ENCODE measurements at places on chromosomes 2 and 18.

GRCh38 chr2:207394812-207395534 is 134.8 kb upstream of the CREB1 start:
- no peak for DNase-seq

DNA sequence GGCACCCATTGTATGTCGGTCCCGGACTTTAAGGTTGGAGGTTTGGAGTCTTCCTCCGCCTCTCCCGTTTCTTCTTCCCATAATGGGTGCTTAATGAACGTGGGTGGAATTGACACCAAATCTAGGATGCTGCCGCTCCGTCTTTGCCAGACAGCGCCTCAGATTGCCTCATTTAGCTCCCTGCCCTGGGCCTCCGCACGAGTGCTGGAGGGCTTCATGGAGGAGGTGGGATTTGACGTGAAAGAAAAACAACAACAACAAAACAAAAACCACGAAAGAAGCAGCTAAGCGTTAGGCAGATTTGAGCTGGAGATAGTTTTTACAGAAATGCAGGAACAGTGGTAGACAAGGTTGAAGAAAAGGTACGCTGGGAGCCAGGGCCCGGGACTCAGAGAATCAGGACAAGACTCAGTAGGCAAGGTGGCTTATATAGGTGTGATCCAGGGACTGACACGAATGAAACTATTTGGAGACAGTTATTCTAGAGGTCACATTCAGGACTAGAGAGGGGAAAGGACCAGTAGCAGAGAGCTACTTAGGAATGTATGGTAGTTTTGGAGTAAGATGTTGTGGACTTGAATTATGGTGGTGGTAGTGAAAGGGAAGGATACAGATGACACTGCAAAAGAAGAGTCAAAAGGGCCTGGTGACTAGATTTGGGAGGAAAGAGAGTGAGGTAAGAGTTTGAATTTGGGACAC is 605 bp downstream of the ZNF2 start:
- no peak for DNase-seq

DNA sequence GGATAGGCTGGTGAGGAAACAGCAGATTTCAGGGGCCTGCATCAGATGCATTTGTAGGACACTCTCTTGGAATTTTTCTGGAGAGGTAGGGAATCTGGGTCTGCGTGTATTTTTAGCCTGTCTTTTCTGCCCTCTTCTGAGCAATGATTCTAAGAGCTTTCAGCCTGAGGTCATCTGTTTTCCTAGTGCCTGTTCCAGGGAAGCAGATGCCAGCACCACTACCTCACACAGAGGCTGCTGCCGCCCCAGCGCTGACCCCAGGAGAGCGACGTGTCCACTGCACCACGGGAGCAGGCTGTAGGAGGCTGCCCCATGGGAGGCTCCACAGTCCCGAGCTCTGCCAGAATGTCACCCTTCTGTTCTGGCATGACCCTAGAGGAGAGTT is 316.5 kb downstream of the CYP26B1 start:
- DNase-seq: peak; percentile 72

GRCh38 chr2:175804122-175804521 is 197.9 kb downstream of the LNPK start:
- no peak for DNase-seq

GRCh38 chr2:178482437-178482836 is 2.2 kb downstream of the PLEKHA3 start:
- no peak for DNase-seq

GRCh38 chr2:76599732-76600368 is 889.1 kb upstream of the GCFC2 start:
- DNase-seq: peak; percentile 66

- no peak for DNase-seq
These were observed 14.1 kb downstream of the SLC66A3 start for GRCh38 chr2:11169333-11169732.

DNA sequence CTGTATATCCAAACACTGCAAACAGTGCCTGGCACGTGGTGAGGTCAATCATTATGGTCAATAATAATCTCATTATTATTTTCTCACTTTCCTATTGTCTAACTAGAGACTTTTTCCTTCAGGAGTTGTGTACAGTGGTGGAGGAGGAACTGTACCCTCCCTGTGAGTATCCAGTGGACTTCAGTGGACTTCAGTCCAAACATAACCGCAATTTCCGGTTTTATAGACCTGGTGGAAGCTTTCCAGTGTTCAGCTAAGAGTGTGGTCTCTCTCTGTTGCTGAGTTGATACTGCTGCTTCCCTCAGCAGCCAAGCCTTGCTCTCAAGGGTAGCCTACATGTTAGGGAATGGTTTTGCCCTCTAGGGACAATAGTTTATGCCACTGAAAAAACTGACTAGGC is 447.1 kb downstream of the TMEM182 start:
- DNase-seq: no peak

DNA sequence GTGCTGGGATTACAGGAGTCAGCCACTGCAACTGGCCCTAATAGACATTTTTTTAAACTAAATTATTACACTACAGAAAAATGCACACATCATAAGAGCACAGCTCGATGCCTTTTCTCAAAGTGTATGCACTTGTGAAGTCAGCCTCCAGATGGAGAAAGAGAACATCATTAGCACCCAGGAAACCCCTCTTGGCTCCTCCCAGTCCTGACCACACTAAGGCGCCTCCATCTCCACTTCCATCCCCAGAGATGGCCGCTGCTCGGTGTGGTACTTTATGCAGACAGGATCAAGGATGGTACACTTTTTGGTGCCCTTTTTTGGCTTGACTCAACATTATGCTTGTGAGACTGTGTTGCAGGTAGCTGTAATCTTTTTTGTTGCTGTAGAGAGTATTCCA is 34.8 kb downstream of the RRM2 start:
- no peak for DNase-seq

- no peak for DNase-seq
These were observed 99.8 kb upstream of the KCNH7 start for GRCh38 chr2:162938387-162938786.

DNA sequence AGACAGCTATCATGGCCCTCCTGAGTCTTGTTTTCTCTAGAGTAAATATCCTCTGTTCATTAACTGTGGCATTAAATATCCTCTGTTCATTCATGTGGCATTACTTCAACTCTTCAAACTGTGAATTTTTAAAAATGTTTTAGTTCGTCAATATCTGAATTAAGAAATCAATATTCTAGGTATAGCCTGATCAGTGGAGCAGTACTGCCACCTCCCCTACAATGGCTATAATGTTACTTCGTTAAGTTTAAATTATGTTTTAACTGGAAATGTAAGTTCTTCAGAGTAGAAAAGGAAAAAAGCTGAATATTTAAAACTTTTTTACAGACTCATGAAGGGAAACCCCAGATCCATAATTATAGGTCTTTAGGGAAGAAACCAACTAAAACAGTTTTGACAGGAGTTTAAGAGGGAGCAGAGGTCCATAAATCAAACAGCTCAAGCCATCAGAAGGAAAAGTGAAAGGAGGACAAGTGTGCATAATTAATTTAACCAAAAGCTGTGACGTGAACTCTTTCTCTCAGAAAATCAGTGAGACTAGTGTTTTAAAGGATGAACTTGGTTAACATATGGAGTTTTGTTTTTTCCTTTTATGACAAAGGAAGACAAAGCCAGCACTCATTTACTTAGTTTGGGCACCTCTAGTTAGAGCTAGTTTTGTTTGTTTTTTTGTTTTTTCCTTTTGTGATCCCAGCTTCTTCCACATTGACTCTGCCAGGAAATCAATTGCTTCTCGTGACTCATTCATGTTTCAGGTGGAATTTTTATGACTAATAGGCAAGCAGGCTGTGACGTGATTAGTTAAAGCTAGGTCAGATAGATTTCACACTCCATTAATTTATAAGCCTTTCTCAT is 44.9 kb downstream of the RBBP8 start:
- no peak for DNase-seq

- DNase-seq: no peak
These were observed 444.5 kb downstream of the CMPK2 start for GRCh38 chr2:6421138-6421730.

- no peak for DNase-seq
These were observed 164.2 kb downstream of the THSD7B start for GRCh38 chr2:136929531-136929930.

DNA sequence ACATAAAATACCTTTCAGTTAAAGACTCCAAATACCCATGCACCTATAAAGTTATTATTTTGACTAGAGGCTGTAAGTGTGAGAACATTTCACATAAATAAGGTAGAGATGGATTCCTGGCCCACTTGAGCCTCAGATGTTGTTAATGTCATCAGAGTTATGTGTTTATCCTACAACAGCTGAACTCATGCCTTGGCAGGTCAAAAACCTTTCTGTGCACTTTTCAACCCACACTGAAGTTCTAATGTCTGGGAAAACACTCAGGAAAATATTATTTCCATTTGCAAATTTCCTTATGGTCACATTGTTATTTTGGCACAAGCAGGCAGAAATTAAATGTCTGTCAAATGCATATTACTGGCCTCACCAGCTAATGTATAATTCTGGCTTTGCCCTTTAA is 209.2 kb downstream of the LNPK start:
- DNase-seq: no peak

DNA sequence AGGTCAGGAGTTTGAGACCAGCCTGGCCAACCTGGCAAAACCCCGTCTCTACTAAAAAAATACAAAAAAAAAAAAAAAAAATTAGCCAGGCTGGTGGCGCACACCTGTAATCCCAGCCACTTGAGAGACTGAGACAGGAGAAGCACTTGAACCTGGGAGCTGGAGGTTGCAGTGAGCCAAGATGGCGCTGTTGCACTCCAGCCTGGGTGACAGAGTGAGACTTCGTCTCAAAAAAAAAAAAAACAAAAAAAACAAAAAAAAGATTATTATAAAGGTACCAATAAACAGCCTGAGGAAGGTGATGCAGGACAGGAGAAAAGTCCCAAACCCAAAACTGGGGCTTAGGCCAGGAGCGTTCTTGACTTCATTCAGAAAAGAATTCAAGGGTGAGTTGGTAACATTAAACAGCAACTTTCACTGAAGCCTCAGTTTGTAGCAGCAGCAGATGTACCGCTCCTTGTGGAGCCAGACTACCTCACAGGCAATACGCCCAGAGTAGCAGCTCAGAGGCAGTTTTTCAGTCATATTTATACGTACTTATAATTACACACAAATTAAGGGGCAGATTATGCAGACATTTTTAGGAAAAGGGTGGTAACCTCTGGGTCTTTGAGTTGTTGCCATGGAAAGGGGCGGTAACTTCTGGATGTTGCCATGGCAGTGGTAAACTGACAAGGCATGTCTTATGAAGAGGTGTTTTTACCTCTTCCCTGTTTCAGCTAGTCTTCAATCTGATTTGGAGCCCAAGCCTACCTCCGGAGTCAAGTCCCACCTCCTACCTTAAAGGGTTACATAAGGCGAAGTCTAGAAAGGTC is 1596.6 kb upstream of the CELF4 start:
- no peak for DNase-seq

DNA sequence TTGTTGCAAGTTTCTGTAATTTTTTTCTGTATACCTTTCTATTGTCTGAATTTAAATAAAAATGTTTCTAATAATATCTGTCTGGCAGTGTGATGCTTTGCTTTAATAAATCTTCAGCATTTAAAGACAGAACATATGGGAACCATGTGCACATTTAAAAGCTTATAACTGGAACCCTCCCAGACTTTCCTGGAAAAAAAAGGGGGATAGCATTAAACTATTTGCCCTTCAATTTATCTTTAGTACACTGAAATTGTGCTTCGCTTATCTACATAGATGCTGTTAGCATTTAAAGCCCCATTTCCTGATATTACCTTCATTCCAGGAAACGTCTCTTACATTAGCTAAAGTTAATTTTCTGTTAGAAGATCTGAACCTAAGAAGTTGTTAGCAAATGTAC is 64.6 kb downstream of the ZC3H6 start:
- no peak for DNase-seq

- DNase-seq: no peak
These were observed 14.0 kb upstream of the CNDP1 start for GRCh38 chr18:74520096-74520833.

GRCh38 chr2:242011167-242011513 is 141.6 kb downstream of the RTP5 start:
- no peak for DNase-seq

DNA sequence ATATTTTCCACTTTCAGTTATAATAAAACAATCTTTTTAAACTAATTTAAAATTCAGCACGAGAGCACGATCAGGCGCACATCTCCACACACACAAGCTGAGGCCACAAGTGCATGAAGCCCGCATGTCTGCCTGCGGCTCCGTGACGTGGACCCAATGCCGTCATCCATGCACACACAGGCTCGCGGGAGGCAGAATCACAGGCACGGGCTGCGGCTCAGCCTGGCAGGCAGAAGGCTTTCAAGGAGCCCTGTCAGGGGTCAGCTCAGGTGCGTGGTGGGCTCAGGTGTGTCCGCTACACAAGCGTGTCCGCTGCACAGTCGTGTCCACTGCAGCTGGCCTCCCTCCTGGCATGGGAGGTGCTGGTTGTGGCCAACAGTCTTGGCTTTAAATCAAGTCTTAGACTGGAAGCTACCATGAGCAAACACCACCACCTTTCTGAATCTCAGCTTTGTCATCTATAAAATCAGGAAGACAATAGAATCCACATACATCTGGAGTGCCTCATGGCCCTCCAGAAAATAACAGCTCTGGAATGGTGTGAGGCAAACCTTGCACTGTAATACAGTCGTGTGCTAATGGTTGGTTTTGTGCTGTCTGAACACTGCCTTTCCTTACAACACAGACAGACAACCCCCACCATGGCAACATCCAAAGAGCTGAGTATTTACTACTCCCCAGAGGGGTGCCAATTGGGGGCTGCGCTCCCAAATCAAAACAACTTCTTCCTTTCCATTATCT is 210.1 kb downstream of the NDUFA10 start:
- DNase-seq: peak; percentile 74

DNA sequence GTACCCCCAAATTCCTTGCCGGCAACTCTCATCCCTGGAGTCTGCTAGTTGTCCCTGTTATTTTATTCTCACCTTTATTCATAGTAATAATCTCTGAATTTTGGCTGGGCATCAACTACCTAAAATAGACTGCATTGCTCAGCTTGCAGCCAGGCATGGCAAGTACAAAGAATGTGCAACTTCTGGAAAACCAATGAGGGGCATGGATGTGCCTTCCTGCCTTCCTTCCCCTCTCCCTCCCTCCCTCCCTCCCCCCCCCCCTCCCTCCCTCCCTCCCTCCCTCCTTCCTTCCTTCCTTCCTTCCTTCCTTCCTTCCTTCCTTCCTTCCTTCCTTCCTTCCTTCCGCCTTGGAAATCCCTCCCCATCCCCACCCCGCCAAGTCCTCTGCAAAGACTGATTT is 162.8 kb downstream of the CCDC148 start:
- DNase-seq: no peak

GRCh38 chr2:1314254-1314653 is 99.0 kb upstream of the TPO start:
- no peak for DNase-seq

- DNase-seq: no peak
These were observed 6.0 kb downstream of the MC2R start for GRCh38 chr18:13909141-13909940.

GRCh38 chr2:192286093-192286701 is 91.5 kb upstream of the TMEFF2 start:
- DNase-seq: no peak

- DNase-seq: no peak
These were observed 210.4 kb downstream of the SOCS6 start for GRCh38 chr18:70499218-70499691.

GRCh38 chr2:126660971-126661370 is 5.0 kb downstream of the GYPC start:
- no peak for DNase-seq

GRCh38 chr2:75055820-75056675 is 97.6 kb downstream of the POLE4 start:
- DNase-seq: no peak

Measured in right forelimb (tissue), 1 donor.